ENCODE measurements at places on chromosomes 11 and 22. TPM values are rescaled to one million over a fixed set of nuclear protein-coding genes. Genes with fewer than 3 reads are reported as not detected.

GRCh38 chr22:46446799-46447198, 90.6 kb downstream of the CELSR1 start:
- DNase-seq = no peak

DNA sequence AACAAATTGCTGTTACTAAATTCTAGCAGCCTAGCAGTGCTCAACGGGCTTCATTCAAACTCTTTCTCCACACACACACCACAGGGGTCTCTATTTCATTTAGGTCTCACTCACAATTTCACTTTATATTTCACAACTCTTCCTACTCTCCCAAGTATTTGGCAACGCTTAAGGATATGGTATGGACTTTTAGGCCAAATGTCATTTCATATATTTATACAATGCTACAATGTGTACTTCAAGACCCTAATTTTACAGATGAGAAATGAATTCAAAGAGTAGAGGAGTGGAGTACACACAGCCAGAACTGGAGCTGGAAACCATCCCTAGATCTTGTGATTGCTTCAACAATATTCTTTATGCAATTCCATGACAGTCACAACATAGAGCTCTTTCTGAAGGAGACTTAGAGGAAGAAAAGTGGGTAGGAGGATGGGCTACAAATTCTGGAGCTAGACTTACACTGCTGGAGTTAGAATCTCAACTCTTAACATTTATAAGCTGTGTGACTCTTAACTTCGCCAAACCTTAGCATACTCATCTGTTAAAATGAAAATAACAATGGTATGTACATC, 2.5 kb upstream of the MS4A13 start:
- DNase-seq = no peak

Gene P4HA3
- not detected for total RNA-seq

Gene TIGD3
- not detected for total RNA-seq

- DNase-seq = no peak
Measured at GRCh38 chr11:70381872-70382861, 16.2 kb upstream of the CTTN start.

DNA sequence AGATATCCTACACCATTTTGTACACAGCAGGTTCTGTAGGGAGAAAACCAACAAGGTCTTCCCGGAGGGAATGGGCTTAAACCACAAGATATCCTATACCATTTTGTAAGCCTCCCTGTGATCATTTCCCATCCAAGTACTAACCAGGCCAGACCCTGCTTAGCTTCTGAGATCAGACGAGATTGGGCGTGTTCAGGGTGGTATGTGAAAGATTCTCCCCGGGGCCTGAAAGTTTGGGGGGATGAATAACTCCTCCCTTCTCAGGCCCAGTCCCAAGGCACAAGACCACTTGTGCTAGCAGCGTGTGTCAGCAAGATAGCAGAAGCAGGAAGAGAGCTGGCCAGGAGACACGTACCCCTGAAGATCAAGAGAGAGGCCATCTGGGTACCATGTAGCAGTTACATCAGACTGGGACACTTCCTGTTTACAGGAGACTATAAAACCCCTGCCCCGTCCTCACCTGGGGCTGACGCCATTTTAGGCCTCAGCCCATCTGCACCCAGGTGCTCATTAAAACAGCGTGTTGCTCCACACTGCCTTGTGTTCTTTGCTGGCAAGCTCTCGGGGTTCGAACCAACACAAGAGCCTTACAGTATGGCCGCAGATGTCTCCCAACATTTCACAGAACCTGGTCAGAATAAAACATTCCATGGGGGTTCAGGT, 17.3 kb downstream of the MIF start:
- no peak for DNase-seq

- DNase-seq = no peak
Measured at GRCh38 chr11:95302211-95302610, 71.2 kb upstream of the SESN3 start.

Gene PIK3IP1
- 12.7 TPM for total RNA-seq

GRCh38 chr11:74786574-74786973, 37.9 kb downstream of the RNF169 start:
- no peak for DNase-seq

- DNase-seq = no peak
Measured at GRCh38 chr11:67404515-67405195, 772 bp downstream of the TBC1D10C start.

DNA sequence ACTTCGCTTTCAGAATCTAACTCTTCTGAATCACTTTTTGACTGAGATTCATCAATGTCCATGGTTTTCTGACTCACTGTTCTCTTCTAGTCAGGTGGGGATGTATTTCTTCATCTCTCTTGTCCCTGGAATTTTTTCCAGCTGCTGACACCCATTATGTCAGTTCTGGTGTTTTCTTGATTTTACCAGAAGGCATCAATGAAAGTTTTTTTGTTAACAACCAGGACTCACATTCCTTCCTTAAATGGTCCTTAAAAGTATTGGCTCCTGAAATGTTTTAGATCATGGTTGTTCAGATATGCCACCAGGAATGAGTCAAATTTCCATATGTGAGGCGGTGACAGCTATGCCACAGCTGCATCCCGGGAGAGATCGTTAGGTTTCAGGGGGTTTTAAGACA, 12.9 kb downstream of the MICAL2 start:
- DNase-seq = no peak

DNA sequence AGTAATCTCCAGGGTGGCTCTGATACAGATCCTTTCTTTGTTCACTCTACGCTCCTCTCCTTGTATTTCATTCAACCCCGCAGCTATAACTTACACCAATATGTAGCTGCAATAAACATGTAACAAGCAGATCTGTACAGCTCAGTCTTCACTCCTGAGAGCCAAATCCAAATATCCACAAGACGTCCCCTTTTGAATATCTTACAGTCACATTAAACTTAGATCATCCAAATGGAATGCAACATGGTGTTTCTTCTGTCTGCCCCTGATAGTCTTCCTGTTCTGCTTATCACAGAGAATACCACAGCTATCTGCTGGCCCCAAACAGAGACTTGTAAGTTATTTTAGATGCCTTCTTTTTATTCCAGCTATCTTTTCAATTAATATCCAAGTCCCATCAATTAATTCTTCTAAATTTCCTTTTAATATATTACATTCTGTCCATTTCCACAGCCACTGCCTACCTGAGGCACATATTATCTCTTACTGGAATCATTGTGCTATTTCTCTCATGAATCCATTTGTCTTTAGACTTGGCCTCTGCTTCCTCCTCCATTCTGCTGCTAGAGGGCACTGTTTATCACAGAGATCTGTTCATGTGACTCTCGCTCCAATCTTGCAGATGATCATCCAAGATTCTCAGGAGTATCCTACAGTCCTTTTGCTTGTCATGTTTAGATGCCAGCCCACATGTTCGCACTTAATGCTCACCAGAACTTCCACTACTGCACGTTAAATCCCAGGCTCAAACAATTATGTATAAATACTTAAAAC, 908.6 kb downstream of the NTM start:
- no peak for DNase-seq

DNA sequence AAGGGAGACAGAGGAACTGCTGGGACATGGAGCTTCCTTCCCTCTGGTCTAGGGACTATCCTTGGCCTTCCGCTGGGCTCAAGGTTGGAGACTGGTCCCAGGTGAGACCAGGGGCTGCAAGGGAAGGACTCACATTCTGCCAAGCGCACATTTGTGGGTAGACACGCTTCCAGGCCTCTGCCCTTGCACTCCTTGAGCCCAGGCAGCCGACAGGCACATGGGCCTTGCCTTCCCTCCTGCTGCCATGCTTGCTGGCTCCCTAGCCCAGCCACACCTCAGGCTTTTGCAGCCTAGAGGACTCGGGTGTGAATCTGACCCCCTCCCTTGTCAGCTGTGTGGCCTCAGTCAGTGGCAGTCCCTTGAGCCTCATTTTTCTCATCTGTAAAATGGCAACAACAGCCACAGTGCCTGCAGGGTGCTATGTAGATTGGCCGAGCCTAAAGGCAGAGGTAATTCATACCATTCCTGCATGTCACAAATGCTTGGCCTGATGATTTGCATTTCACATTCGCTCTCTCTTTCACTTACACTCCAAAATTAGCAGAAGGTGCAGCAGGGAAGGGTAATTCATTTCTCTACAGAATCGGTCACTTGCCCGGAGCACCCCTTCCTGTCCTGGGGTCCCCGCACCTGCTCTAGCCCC, 57.6 kb upstream of the NECTIN1 start:
- DNase-seq = no peak

- no peak for DNase-seq
Measured at GRCh38 chr11:35157814-35158700, 19.1 kb downstream of the CD44 start.

- no peak for DNase-seq
Measured at GRCh38 chr11:6209801-6210200, 4.4 kb downstream of the C11orf42 start.

GRCh38 chr11:115580927-115581680, 76.9 kb upstream of the CADM1 start:
- DNase-seq = no peak

DNA sequence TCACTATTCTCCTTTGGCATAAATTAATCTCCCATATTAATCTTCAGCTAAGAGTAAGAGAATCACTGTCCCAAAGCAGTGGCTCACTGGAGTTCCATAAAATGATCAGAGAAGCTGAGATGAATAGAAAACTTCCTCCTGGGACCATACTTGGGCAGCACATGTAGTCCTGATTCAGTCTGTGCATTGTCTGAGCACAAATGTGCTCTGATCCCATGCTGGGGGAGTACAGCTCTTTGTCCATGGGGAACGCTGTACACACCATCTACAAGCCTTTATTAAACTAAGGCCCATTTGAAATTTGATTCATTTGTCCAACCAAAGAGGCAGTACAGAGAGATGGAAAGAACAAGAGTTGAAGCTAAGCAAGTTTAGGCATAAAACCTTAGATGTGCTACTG, 147.4 kb upstream of the PGR start:
- no peak for DNase-seq

GRCh38 chr11:73281796-73282660, 9.9 kb downstream of the P2RY6 start:
- DNase-seq = no peak

Gene TTC9C
- total RNA-seq = 6.8 TPM

DNA sequence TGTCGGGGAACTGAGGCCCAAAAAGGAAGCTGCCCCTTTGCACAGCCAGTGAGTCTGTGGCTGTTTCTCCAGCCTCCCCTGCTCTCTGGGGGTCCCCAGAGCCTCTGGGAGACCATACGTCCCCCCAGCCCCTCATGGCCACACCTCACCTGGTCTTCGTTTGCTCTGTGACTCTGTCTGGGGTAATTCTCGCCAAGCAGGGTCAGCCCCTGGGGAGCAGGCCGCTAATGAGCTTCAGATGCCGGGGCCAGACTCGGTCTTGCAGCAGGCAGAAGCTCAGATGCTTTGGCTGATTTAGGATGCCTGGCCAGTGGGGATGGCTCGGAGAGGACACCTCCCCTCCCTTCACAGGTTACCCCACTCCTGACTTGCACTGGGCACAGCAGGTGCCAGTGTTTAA, 24.1 kb upstream of the WNT11 start:
- no peak for DNase-seq

- DNase-seq = no peak
Measured at GRCh38 chr22:50548921-50549790, 3.5 kb downstream of the KLHDC7B start.

- DNase-seq = no peak
Measured at GRCh38 chr11:132131047-132131446, 760.6 kb downstream of the NTM start.

DNA sequence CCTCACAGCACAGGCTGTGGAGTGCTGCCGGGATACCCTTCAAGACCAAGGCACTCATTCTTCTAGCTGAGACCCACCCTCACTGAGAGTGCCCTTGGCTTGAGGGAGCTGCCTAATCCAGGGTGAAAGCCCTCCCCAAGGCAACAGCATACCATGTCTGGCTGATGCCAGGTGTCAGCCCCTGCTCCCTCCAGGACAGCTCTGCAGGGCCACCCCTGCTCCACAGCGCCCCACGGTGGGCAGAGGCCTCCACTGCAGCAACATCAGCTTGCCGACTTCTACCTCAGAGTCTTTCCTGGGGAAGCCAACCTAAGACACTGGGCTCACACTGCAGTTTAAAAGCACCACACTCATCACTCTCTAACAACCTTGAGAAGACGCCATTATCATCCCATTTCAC, 29.0 kb downstream of the TTLL1 start:
- DNase-seq = peak; percentile 26

Gene MUC2
- total RNA-seq = 0.26 TPM

- DNase-seq = no peak
Measured at GRCh38 chr11:60989093-60989650, 17.7 kb downstream of the CD6 start.

DNA sequence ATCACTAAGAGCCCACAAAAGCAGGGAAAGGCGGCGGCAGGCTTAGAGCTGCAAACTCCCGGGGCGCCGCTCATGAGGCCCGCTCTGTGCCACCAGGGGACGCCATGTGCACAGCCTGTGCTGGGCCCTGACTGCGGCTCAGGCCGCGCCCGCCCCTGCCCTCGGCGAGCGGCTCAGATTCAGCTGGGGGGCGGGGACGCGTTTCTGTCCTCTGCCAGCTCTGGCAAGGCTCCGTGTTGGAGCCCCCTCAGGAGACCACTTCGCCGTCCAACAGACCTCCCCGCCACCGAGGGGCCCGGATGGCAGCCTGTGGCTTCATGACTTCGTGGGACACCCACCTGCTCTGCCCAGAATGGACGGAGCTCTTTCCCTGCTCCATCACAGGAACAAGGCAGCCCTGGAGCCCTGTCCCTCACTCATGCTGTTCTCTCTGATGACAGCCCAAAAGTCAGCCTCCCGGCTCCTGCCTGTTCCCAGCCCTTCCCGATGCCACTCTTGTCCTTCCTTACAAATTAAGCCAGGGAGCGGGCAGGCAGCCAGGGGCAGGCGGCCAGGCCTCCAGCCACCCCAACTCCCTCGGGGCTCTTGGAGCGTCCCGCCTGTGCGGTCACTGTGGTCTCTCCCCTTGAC, 69.1 kb downstream of the NAT10 start:
- DNase-seq = peak; percentile 81

Gene CEND1
- not detected for total RNA-seq

DNA sequence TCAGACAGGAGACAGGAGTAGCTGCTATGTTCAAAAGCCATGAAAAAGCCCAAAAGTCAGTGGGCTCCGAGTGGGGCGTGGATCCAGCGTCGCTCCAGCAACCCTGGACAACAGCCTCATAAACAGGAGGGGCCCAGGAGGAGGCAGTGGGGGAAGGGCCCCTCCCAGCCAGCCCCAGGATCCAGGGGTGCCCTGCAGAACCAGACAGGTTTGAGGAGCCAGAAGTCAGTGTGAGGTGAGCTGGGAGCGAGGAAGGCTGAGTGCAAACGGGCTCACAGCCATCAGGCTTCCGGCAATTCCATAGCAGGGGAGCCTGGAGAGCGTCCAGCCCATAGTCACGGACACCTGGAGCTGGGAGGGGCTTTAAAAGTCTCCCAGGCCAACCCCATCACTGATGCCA, 217.7 kb downstream of the MN1 start:
- DNase-seq = no peak

GRCh38 chr11:90510839-90511238, 288.0 kb upstream of the CHORDC1 start:
- no peak for DNase-seq

Gene USP2
- total RNA-seq = not detected

Gene ARFIP2
- 34.4 TPM for total RNA-seq

All from uterus (tissue), 4 donors.